ENCODE measurements at places on chromosomes 1 and 21. TPM values are rescaled to one million over a fixed set of nuclear protein-coding genes. Genes with fewer than 3 reads are reported as not detected.
A peak's percentile ranks its signal among the peaks of the same experiment; 100 is the strongest.

DNA sequence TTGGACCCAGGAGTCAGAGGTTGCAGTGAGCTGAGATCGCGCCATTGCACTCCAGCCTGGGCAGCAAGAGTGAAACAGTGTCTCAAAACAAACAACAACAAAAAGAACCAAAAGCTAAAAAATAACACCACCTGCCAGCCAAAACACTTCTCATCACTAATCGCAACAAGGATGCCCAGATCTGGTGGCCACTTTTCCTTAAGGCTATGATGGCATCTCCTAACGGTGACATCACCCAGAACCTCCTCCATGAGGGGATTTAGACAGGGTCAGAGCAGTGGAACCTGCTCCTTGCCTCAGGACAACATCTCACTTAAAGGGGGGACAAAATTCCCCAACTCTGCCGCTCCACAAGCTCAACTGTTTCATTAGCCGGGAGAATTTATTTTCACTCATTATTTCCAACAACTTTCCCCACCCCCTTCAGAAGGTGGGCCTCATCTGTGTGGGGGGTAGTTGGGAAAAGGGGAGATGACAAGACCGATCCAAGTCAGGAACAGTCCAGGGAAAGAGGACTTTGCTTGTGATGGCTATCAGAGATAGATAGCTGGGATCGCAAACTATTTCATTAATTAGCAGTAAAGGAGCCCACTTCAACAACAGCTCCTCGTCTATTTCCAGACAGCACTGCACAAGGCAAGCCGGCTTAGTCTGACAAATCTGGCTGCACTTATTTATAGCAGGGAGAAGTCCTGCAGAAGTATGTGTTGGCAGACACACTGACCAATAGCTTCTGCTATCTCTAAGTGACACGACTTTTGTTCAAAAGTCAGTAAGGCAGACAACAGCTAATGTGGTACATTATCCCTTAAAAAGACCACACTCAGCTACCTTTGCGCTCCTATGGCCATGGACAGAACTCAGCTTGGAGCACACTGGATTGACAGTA, 2.6 kb downstream of the PABPC4 start:
- DNase-seq = peak; percentile 59

DNA sequence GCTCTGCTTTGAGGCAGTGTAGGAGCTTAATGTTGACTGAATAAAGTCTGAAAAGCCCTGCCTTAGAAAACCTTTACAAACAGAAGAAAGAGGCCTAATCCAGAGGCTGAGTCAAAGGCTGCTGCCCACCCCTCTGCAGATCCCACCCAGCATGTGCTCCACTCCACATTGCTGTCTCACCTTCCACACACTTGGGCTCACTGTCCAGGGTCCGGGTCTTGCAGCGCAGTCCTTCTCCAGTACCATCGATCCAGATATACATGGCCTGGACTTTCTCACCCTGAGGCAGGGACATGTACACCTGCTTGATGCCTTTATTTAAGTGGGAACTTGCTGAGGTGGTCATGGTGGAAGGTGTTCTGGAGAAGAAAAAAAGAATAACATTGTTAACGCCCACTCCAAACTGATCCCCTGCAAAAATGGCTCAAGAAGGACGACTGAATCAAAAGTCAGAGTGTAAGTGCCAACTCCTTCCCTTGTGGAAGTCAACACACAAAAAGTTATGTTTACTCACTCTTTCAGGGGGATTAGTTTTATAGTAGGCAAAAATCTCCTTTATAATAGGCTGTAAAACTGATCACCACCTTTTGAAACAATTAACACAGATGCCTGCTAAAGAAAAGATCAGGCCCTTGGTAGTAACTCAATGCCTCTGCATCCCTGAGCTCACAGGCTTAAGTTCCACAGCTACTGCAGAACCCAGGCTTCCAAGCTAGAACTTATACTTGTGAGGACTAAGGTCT, 3.0 kb downstream of the GLUL start:
- no peak for DNase-seq

DNA sequence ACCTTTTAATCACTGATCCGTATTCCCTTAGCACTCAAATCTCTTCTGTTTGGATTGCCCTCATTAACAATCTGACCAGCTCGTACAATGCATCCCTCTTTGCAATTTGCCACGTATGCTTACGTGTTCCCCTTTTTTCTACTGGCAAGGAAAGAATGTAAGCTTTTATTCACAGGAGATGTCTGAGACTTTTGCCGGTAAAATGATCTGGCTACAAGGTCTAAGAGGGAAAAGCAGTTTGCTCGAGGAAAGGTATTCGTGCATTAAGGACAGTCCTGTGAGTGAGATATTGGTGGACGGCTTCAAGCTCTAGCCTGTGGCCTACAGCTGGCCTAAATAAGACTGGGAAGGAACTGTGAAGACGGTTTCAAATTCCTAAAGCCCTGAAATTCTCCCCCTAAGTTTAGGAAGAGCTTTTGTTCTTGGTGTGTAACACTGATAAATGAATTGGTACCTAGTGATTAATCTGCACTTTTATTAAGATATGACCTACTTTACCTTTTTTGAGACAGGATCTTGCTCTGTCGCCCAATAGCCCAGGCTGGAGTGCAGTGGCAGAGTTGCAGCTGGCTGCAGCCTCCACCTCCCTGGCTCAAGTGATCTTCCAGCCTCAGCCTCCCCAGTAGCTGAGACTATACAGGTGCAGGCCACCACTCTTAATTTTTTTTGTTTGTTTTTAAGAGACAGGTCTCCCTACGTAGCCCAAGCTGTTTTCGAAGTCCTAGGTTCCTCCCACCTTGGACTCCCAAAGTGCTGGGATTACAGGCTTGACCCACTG, 895 bp upstream of the UBR4 start:
- DNase-seq = peak; percentile 48

DNA sequence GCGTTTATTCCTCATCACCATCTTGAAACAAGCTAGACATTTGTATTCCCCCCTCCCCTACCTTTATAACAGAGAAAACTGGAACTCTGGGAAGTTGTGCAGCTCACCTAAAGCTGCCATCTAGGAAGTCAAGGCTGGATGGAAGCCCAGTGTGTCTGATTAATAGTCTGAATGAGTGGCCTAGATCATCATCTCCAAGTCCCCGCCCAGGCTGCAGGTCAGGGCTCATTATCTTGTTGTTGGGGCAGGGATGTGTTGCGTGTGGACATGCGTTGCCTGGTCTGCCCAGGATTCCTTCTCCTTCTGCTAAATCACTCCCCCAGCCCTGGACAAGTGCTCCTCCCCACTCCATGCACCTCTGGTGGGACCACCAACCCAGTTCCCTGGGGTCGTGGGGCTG, 14.7 kb upstream of the KAZN start:
- no peak for DNase-seq

LENEP gene
- total RNA-seq = 0.43 TPM

All from fibroblast of villous mesenchyme (primary cell).